ENCODE measurements at places on chromosomes 2 and 18.

DNA sequence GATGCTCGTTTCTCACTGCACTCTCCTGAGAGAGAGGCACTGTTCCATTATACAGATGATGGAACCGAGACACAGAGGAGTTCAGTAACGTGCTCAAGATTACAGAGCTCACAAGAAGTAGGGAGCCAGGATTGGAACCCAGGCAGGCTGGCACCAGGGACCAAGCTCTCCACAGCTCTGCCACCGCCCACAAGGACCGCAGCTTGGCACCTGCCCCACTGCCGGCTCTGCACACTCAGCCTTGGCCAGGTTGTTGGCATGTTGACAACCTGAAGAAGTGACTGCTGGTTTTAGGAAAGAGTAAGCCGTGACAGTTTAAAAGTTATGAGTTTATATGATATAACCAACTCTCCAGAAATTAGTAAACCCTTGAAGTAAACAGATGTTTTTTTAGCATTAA is 48.0 kb upstream of the ITM2C start:
- no peak for DNase-seq

- DNase-seq: no peak
These were observed 11.6 kb downstream of the TRPM8 start for GRCh38 chr2:233928594-233929351.

DNA sequence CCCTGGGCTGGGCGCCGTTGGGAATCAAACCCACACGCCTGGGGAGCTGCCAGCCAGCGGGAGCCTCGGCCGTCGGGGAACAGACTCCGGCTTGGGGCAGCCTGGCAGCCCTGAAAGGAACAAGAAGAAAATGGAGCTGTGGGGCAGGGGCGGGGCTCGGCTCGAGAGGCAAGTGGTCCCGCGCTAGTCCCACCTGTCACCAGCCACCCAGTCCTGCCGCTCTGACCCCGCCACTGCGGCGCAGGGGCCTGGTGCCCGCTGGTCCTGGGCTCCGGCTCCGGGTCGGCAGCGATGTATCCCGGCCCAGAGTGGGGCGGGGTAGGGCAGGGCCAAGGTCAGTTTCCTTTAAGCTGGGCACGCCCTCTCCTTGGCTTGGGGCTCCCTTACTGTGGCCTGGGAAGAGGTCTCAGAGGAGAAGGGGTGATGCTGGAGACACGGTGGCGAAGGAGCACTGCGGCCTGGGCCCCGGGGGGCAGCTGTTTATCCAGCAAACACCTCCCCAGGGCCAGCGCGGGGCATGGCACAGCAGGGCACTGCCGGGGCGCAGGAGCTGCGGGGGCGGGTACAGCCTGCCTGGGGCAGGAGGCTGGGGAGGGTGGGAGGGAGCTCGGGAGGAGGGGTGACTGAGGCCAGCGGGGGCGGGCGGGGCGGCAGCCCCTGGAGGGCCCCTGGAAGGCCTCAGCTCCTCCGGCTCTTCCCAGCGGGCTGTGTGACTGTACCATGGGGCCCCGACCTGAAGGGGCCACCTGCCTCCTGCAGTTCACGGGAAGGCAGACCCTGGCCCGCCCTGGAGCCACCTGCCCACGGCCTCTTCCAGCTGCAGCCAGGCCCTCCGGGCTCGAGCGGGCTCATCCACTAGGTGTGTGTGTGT is 15.6 kb downstream of the ODC1 start:
- DNase-seq: peak; percentile 75

DNA sequence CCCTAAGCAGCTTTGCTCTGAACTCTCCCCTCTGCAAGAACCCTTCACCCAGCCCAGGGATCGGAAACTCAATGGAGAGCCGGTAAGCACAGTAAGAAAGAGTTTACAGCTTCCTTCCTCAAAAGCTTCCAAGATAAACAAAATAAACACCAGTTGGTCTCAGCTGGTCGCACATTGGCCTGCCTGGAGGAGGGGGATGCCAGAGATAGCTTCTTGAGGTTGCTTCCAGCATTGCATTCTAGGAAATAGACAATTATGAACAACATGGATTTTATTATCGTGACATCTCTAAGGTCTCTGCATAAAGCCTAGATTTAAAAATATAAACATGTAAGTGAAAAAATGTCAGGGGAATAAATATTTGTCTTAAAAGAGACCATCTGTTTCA is 141.5 kb upstream of the PKDCC start:
- DNase-seq: peak; percentile 63

DNA sequence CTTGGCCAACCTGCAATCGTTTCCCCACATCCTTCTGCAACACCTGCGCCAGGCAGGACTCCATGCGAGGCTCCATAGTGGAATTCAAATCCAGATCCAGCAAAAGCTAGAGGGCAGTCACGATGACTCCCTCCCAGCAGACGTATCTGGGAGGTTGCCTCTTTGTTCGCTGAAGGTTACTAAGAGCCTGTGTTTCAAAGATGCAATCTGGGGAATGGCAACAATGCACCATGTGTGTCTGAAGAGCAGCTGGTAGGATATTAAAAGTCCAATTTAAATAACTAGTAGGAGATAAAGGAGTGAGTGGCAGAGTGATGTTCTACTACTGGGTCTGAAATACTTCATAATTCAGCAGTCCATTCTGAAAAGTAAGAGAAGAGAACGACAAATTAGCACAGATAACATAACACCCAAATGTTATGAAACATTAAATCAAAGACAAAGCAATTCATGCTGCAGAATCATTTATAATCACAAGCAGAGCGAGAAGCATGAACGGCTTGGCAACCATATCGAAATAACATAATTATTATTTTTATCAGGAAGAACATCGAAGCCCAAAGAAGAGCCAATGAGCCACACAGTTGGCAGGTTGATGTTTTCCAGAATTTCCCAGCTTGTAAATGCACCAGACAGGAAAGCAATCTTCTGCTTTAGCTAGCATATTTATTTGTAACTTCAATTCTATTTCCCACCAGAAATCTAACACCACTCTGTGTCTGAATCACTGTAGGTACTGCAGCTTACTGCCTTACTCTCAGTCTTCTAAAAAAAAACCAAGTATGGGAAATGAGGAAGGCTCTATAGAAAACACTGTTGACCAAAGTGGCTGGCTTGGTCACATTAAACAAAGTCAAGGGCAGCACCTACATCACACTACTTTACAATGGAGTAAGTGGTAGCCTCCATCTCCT is 43.2 kb downstream of the CLASP1 start:
- DNase-seq: no peak

DNA sequence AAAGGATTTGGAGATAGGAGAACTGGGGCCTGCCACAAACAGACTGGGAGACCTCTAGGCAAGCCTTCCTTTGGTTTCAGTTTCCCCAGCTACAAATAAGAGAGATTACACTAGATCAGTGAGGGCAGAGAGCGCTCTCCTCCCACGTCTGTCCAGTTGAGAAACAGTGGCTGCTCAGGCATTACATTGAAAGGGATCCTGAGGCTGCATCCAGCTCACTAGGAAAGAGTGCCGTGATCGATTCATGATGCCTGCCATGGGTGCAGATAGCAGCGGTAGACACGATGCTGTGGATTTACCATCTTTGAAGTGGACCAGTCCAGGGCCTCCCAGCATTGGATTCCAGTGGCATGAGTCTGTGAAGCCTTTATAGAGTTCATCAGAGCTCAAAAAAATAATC is 62.6 kb downstream of the EN1 start:
- no peak for DNase-seq

GRCh38 chr2:184945326-184945725 is 347.0 kb downstream of the ZNF804A start:
- DNase-seq: no peak

DNA sequence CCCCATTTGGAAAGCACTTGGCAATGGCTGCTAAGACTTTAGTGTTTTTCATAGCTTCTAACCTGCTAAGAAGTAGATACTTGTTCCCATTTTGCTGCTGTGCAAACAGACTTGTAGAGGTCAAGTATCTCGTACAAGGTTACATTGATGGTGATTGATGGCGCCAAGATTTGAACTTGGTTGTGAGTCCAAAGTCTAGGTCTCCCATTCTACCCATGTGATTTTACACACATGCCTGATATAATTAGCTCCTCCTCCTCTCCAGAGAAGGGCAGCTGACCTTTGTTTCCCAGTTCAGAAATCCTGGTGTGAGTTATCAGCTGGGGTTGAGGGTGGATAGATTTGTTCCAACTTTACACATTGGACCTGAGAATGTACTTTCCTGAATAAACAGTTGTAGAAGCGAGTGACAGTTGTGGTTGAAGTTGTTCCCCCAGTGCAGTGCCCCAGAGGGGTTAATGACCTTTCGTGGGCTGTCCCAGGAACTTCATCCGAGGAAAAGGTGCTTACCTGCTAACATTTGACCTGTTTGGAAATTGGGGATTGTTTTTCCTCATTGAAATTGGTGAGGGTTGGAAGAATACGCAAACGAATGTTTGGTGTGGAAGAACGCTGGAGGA is 10.4 kb downstream of the TCF7L1 start:
- DNase-seq: no peak

GRCh38 chr18:63317982-63318888 is 1.3 kb downstream of the BCL2 start:
- peak; percentile 78 for DNase-seq

- no peak for DNase-seq
These were observed 120.6 kb downstream of the PRKRA start for GRCh38 chr2:178330175-178331017.

GRCh38 chr2:134375935-134376334 is 122.1 kb downstream of the MGAT5 start:
- DNase-seq: no peak

DNA sequence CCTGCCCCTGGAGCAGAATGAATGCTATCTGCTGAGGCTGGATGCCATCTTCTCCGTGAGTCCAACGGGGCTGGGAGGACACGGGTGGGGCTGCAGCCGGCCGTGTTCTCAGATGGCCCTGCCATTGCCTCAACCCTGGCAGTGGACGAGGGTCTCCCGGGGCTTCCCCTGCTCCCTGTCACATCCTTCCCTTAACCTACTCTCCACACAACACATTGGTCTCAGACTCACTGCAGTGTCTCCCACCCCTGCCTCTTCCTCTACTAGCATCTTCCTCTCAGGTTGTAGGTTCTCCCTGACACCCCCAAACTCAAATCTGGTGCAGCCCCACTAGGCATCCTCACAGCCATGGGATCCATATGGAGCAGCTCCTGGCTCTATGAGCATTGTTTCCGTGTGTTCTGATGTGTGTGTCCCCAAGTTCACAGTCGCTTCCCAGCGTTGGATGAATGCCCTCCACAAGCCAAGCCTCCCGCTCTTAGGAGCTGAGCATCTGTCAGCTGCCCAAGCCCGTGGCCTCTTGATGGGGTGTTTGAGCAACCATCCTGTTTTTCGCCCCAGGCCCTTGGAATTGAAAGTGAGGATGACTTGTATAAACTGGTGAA is 27.8 kb downstream of the OTOF start:
- DNase-seq: no peak

GRCh38 chr2:218301176-218301819 is 9.0 kb upstream of the TMBIM1 start:
- peak; percentile 73 for DNase-seq

GRCh38 chr2:86791573-86791972 is 860 bp upstream of the CD8A start:
- DNase-seq: no peak

- peak; percentile 45 for DNase-seq
These were observed 57.1 kb upstream of the PKDCC start for GRCh38 chr2:41990688-41991087.

- DNase-seq: peak; percentile 33
These were observed 73.7 kb downstream of the MEIS1 start for GRCh38 chr2:66508484-66509071.

- no peak for DNase-seq
These were observed 5.5 kb downstream of the ASAP2 start for GRCh38 chr2:9212010-9212635.

- no peak for DNase-seq
These were observed 32.1 kb downstream of the GDF7 start for GRCh38 chr2:20698916-20699613.

DNA sequence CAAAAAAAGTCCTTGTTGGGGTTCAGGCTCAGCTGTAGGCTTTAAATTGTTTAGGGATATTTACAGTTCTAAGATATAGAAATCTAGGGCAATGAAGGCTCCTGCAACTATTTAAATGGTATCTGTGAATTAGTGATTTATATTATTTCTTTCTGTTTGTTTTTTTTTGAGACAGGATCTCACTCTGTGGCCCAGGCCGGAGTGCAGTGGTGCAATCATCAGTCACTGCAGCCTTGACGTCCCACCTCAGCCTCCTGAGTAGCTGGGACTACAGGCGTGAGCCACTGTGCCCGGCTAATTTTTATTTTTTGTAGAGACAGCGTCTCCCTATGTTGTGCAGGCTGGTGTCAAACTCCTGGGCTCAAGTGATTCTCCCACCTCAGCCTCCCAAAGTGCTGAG is 32.3 kb upstream of the NDUFV2 start:
- DNase-seq: no peak
